ENCODE measurements at places on chromosomes 2 and 18. TPM values are rescaled to one million over a fixed set of nuclear protein-coding genes. Genes with fewer than 3 reads are reported as not detected.
A peak's percentile ranks its signal among the peaks of the same experiment; 100 is the strongest.

DNA sequence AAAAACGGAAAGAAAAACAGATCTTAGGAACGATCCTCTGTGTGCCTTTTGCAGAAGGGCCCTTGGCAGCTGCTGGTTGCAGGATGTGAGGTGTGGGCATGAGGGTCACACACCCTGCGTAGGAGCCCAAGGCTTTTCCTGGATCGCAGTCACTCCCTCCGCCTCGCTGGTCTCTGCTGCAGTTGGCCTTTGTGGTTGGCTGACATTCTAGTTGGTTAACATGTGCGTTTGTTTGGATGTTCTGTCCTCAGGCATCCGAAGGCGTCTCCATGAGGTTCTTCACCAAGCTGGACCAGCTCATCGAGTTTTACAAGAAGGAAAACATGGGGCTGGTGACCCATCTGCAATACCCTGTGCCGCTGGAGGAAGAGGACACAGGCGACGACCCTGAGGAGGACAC lies 61.7 kb downstream of the INPP5D start:
- no peaks in the 10 kb centered on the region for H3K27me3 ChIP-seq
- no peak for DNase-seq
- H3K36me3 ChIP-seq: no peaks in the 10 kb centered on the region
- no peak overlapping the region for H3K27ac ChIP-seq

- H3K4me3 ChIP-seq: no peak overlapping the region
- DNase-seq: no peak
- no peak overlapping the region for H3K27ac ChIP-seq
- no peaks in the 10 kb centered on the region for H3K27me3 ChIP-seq
- H3K36me3 ChIP-seq: no peaks in the 10 kb centered on the region
These were observed 129.1 kb downstream of the NRP2 start for GRCh38 chr2:205811387-205811786.

GRCh38 chr2:37707393-37707792 lies 36.0 kb upstream of the CDC42EP3 start:
- H3K4me1 ChIP-seq: peaks cover 21% of the 10 kb centered on the region
- no peak overlapping the region for H3K4me3 ChIP-seq
- H3K36me3 ChIP-seq: no peaks in the 10 kb centered on the region
- no peaks in the 10 kb centered on the region for H3K27me3 ChIP-seq

- H3K27me3 ChIP-seq: no peaks in the 10 kb centered on the region
These were observed 167.5 kb downstream of the AGAP1 start for GRCh38 chr2:235661167-235661937.

DNA sequence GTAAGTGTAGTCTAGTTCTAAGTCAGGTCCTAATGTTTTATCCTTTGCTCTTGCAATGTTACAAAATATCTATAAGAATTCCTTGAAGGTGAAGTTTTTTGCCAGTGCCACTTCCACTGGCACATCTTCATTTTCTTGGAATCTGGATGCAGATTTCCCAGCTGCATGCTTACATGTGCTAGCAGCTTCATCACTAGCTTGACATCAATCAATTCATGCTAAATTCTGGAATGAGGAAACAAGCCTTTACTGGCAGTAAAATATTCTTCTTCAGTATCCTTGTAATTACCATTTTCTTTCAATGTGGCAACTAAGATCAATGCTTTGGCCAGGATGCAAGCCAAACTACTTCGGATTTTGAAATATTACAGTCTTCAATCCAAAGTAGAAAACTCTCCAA lies 200.6 kb upstream of the SIX2 start:
- H3K4me1 ChIP-seq: no peaks in the 10 kb centered on the region
- H3K36me3 ChIP-seq: no peaks in the 10 kb centered on the region
- no peak overlapping the region for H3K4me3 ChIP-seq
- no peak for DNase-seq
- no peak overlapping the region for H3K27ac ChIP-seq

DNA sequence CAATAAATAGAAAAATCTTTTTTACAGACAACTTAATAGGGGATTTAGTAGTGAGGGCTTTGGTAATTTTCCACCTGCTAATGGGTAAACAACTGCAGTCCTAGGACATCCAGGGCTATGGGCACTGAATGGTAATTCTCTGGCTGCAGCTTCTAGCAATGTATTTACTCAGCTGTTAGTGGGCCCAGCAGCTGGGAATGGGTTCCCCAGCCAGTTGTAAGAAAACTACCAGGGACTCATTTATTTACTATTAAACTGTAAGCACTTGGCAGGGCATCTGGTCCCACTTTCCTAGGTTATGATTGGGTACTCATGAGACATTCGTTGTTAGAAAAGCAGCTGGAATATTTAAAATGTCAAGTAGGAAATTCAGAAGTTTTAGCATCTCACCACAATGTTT lies 363.8 kb upstream of the TRIB2 start:
- peak overlapping the region; percentile 56 for H3K27ac ChIP-seq
- no peak overlapping the region for H3K4me3 ChIP-seq

Gene CD8A
- 0.10 TPM for total RNA-seq

GRCh38 chr2:6704077-6704476 lies 161.6 kb downstream of the CMPK2 start:
- no peaks in the 10 kb centered on the region for H3K27me3 ChIP-seq
- no peak overlapping the region for H3K4me3 ChIP-seq
- no peak overlapping the region for H3K27ac ChIP-seq
- H3K36me3 ChIP-seq: no peaks in the 10 kb centered on the region
- DNase-seq: no peak

Measured in SJCRH30 (cell line).